Fibroblast of the aortic adventitia (primary cell): ENCODE measurements at places on chromosomes 6 and 20. TPM values are rescaled to one million over a fixed set of nuclear protein-coding genes. Genes with fewer than 3 reads are reported as not detected.

TLDC2 gene
- total RNA-seq = 0.18 TPM in 1 of 2 replicates, not detected in the other

MEI4 gene
- not detected in 2 replicates for total RNA-seq

DNA sequence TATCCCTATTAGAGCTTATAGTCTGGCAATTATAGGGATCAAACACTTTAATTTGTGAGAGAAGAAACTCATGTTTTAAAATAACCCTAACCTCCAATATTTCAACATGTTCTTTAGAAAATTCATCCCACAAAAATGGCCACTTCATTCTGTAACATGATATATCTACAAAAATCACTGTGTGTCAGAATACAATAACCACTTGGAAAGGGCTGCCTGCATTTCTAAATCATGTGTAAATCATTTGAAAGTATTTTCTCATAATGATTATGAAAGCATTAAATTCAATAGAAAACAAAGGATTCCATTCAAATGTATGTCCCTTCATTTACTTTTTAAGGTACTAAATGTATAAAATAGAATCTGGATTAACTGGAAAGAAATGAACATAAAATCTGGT, 101.4 kb upstream of the NHSL1 start:
- peak; percentile 73 for DNase-seq

DNA sequence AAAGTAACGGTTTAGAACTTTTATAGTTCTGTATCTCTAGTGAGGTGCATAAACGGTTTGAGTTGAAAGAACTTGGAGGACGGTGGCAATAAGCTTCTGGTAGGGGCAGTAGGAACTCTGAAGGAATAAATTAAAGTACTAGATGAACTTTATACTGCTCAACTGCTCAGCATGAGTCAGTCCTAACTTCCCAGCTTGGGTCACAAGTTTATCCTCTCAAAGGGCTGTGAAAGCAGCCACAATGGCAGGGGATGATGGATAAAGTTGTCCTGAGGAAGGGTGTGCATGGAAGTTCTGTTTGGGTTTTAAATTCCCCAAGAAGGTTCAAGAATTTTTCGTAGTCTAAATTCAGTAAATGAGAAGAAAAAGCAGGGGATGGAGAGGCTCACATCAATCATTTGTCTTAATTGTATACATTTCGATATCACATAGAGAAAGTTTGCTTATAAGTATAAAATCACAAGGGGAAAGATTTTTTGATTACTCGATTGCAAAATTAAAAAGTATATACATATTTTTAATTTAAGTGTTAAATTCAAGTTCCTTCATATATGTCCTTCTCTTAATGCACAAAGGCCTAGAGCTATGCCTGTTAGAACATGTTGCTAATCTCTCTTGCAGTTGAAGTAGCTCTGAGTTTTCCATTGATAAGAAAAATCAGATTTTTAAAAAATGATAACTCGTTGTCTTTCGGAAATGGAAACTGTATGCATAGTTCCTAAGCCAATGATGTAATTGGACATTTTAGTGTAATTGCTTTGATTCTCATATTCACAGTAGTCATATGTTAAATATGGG, 55.3 kb upstream of the JAG1 start:
- DNase-seq = peak; percentile 27

DNA sequence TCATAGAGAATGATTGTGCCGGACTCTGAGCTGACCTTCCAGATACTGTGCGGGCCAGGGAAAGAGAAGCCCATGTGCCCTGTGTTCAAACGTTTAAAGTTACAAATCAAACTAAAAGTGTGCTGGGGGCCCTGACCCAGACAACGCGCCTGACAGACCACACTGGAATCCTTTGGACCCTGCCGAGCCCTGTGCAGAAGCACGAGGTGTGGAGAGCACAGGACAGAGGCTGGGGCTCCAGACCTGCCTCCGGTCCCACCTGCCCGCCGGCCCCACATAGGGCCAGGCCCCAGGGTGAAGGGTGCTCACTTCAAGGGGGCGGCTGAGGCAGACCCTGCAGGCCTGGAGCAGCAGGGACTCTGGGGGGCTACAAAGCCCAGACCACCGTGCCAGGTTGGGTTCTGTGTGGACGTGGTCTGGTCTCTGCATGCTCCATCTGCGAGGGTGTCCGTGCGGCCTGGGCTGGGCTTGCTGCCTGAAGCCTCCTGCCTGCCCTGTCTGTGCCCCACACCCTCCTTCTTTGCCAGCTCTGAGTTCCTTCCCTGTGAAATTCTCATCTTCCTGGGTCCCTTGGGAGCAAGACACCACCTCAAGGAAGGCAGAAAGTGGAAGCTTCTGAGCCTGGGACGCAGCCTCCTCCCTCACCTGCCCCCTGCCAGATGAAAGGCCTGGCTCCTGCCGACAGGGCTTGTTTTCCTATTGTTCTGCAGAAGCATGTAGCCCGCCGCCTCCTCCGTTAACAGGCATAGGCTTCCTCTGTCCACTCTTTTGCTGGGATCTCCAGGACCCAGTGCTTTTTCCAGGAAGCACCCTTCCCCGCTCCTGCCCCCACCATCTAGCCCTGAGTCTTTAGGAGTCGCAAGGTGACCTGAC, 186.2 kb downstream of the ERMARD start:
- no peak for DNase-seq

- DNase-seq = no peak
Measured at GRCh38 chr6:8245726-8246125, 143.4 kb upstream of the EEF1E1 start.

- no peak for DNase-seq
Measured at GRCh38 chr6:68575765-68576439, 59.2 kb upstream of the ADGRB3 start.
